ENCODE measurements at places on chromosomes 12 and 14.

DNA sequence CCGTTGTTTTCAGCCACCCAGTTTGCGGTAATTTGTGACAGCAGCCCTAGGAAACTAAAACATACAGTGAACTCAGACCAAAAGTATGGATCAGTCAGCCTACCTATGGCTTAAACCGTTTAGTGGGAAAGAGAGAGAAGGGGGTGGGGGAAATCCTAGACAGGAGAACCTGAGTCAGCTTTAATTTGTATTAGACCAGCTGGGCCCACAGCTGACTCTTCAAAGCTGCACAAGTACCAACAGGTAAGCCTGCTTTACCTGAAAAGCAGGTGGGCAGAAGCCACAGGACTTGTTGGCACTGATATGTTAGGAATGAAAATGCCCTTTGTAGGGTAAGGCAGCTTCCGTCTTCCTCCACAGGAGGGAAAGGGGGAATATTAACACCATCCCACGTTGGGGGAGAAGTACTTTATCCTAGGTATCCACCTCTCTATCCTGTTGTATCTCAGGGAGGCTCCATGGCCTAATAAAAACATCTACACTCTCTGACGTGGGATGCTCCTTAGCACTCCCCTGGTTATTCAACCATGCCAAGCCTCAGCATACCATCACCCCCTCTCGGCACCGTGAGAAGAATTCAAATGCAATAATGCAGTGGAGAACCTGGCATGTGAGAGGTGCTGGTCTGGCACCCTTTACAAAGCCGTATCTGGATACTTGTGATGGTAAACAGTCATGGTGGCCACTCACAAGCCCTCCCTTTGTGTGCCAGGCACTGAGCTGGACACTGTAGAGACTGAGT lies 70.3 kb downstream of the STON2 start:
- DNase-seq = no peak

- DNase-seq = no peak
Observed at GRCh38 chr12:53268630-53269562, 797 bp downstream of the ESPL1 start.

- DNase-seq = no peak
Observed at GRCh38 chr12:29427964-29428363, 47.0 kb upstream of the ERGIC2 start.

- DNase-seq = no peak
Observed at GRCh38 chr14:60304509-60304908, 55.5 kb downstream of the PPM1A start.

DNA sequence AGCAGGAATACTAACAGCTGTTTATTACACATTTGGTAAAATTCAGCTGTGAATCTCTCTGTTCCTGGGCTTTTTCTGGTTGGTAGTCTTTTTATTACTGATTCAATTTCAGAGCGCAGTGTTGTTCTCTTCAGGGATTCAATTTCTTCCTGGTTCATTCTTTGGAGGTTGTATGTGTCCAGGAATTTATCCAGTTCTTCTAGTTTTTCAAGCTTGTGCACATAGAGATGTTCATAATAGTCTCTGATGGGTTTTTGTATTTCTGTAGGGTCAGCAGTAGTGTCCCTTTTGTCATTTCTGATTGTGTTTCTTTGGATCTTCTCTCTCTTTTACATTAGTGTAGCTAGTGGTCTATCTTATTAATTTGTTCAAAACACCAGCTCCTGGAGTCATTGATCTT lies 9.1 kb upstream of the OR6C76 start:
- no peak for DNase-seq

DNA sequence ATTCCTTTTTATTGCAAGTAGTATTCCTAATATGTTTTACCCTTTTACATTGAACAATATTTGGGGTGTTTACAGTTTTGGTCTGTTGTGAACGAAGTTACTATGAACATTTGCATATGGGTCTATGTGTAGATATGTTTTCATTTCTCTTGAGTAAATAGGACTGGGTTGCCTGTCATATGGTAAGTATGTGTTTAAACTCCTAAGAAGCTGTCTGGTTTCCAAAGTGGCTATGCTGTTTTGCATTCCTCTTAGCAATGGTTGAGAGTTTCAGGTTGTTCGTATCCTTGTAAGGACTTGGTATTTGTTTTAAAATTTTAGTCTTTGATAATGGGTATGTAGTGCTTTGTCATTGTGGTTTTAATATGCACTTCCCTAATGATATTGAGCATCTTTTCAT lies 6.3 kb downstream of the METAP2 start:
- no peak for DNase-seq

DNA sequence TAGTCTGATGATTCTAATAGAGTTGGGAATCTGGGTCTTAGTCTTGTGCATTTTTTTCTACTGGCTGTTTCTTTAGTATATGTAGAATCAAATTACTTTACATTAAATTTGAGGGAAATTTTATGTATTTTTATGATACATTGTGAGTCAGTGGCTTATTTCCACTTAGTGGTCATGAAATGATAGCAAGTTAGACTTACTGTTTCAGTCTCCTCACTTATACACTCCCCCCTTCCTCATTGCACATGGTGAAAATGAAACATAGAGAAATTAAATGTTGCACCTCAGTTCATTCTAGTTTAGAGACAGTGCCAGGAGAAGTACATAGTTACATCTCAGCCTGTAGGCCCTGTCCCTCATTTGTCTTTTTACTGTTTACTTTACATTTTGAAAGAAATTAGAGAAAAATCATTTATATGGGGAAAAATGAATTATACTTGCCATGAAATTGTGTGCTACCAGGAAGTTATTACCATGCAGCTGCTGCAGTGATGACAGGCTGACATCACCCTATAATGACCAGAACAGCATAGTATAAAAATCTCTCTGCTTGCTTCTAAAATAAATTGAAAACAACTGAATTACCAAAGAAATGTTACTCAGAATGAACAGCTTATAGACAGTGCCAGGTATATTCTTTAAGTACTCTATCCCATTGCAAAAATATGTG lies 113.2 kb downstream of the TRMT5 start:
- DNase-seq = no peak

GRCh38 chr12:90979951-90980350 lies 24.8 kb downstream of the EPYC start:
- DNase-seq = no peak

GRCh38 chr12:38386205-38386985 lies 69.8 kb downstream of the ALG10B start:
- no peak for DNase-seq
